Hematopoietic multipotent progenitor cell treated with erythropoietin and hydrocortisone succinate and interleukin-3 and kit ligand, for 15 days (in vitro differentiated cells): ENCODE measurements at places on chromosomes 6 and 20.

GRCh38 chr6:11271228-11272020 is 39.0 kb upstream of the NEDD9 start:
- no peak for DNase-seq

DNA sequence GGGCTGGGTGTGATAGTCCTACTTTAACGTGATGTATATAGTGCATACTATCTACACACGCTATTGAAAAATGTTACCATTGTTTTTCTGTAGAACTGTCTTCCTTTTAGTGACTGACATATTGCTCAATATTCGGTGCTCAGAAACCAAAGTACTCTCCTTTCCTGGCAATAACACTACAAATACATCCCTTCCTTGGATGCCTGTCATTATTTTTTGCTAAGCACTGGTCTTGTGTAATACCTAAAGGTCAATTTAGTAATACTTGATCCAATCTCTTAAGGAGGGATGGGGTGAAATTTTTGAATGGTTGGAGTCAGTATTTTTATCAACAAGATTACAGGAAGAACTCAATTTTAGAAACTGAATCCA is 23.9 kb downstream of the CNR1 start:
- DNase-seq: no peak

- DNase-seq: peak; percentile 69
Measured at GRCh38 chr20:4607287-4607713, 114.4 kb upstream of the PRND start.

DNA sequence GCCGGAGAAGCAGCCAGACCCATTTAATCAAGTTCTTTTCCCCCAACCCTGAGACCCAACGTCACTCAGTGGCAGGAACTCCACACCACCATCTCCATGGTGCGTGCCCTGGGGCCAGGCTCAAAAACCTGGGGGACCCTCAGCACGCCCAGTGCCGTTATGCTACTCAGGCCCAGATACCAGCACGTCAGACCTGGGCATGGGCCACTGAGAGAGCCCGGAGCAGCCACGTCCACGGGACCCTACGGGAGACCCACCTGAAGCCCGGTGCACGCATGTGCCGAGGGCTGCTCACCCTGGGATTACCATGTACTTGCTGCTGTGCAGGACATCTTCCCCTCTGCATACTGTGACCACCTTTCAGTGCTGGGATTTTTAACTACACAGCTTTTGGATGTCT is 13.8 kb downstream of the SLC2A4RG start:
- no peak for DNase-seq

- no peak for DNase-seq
Measured at GRCh38 chr6:53797304-53797703, 2.5 kb downstream of the LRRC1 start.

GRCh38 chr20:50029697-50030461 is 47.1 kb downstream of the SNAI1 start:
- no peak for DNase-seq

DNA sequence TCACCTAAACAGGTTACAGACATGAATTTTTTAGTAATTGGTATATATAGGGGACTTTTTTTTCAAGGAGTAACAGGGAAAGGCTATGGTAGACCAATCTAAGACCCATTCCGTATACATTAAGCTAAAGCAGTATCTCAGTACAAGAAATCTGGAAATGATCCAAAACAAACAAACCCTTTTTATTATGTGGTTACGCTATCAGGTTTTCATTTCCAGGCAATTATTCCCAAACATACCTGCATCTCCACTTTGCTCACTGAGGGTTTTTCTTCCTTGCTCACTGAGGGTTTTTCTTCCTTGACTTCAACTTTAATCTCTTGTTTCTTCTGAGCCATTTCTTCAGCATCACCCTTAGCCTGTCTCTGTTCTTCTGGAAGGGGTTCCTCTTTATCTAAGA is 107.3 kb downstream of the EPB41L2 start:
- DNase-seq: no peak

GRCh38 chr6:7136859-7137334 is 29.1 kb downstream of the RREB1 start:
- no peak for DNase-seq

DNA sequence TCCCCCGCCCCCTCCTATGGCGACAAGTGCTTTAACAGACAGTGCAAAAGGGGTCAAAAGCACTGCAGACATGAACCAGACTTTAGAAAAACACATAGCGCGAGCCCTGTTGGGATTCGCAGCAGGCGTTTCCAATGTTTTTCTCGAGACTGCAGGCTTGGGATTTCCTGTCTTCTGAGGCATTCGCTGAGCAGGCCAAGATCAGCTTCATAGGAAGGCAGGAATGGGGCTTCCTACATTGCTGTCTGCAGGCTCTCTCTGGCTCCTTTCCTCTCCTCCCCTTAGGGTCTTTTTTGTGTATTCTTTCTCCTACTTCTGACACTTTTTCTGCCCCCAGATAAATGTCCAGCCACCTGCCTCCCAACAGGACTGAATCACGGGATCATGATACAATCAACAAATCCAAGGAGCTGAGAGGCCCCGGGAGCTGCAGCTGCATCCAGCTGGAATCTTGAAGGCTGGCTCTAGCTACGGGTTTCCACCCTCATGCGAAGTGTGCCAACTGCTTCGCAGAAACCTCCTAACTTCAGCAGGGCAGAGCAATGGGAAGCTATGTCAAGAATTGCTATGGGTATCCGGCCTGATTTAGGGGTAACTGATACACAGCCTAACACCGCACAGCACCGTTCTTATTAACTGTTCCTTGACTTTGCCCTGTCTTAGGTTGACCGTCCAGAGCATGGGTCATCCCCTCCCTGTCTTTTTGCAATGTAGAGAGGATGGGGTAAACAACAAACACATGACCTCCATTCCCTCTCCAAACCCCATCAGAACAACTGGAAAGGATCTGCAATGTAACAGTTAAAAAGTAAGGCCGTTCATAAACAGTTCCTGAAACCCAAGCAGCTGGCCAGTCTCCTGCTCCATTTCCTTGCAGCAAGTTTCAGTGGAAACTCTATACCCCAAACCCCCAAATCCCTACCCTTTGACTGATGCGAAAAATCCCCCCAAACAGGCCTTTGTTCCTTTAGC is 31.5 kb downstream of the SNX5 start:
- DNase-seq: no peak

GRCh38 chr6:39054577-39055142 is 6.1 kb downstream of the GLP1R start:
- DNase-seq: no peak

- peak; percentile 8 for DNase-seq
Measured at GRCh38 chr20:3276680-3277015, 37.7 kb upstream of the SLC4A11 start.

DNA sequence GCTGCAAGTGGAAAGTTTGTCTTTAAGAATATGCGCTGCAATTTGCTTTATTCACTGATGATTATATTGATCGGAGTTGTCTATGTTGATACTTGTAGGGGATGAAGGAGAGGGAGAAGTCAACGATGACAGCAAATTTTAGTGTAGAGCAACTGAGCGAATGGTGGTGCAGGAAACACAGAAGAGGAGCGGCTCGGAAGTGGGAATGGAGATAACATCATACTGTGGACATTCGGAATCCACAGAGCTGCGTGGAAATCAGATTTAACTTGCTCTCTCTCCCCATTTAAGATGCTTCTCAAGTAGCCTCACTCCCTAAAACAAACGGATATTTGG is 722 bp upstream of the TMEM14B start:
- no peak for DNase-seq

DNA sequence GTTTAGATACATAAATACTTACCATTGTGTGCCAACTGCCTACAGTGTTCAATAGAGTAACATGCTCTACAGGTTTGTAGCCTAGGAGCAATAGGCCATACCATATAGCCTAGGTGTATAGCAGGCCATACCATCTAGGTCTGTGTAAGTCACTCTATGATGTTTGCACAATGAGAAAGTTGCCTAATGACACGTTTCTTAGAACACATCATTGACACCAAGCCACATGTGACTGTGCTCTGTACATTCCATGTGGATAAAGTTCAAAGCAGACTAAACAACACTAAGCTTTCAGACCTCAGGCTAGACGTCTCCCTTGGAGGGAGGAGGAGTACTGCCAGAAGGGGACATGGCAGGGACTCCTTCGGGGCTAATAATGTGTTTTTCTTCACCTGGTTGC is 93.6 kb downstream of the KIF16B start:
- no peak for DNase-seq

GRCh38 chr6:137820952-137821351 is 46.1 kb upstream of the TNFAIP3 start:
- no peak for DNase-seq

DNA sequence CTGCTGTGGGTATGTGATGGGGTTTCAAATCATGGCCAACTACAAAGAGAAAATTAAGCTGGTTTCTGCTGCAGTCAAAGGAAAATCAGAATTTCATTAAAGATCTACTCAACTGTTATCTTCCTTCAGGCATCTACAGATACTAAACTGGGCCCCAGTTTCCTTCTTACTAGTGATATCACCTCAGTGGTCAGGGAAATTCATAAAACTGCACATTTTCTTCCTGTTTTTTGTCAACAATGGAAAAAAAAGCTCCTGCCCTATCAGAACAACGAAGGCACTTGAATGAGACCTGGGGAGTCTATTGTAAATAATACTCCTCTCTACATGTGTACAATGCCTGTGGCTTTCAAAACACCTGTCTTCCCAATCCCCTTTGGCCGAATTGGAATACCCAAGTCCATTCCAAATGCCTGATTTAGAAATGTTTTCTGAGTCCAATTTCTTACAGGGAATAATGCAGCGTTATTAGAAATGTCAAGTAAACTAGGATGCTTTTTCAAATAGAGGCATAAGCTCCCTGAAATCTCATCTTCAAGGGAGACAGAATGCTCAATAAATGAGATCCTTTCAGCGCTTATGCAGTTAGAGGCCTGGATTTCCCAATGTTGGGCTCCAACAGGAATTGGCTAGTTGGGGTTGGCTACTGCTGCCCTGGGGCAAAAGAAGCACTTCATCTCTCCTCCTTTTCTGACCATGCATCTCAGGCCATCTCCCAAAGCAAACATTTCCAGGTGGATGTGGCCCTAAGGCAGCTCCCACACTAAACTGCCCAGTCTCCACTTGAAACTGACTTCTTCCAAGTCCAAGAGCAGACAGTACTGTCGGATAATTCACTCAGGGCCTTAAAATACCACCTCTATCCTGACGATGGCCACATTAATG is 143.3 kb downstream of the NFATC2 start:
- DNase-seq: no peak

- peak; percentile 44 for DNase-seq
Measured at GRCh38 chr6:158860279-158860865, 41.2 kb upstream of the EZR start.

DNA sequence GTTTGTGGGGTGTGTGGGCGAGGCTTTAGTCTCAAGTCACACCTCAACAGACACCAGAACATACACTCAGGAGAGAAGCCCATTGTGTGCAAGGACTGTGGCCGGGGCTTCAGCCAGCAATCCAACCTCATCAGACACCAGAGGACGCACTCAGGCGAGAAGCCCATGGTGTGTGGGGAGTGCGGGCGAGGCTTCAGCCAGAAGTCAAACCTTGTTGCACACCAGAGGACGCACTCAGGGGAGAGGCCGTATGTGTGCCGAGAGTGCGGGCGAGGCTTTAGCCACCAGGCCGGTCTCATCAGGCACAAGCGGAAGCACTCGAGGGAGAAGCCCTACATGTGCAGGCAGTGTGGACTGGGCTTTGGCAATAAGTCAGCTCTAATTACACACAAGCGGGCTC is 27.8 kb downstream of the ZNF133 start:
- DNase-seq: no peak

DNA sequence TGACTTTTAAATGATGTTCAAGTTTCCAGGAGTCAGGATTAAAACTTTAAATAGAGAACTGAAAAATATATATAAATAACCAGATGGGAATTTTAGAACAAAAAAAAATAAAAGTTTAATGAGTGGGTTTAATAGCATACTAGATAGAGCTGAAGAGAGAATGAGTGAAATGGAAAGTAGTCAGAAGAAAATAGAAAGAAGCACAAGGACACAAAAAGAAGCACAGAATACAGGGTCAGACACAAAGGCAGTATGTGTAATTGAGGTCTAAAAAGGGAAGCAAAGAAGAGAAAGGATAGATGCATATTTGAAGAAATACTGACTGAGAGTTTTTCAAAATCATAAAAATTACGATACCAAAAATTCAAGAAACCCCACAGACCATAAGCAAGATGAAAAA is 159.8 kb upstream of the FERMT1 start:
- DNase-seq: no peak
